AML-193 (cell line): ENCODE measurements at places on chromosomes 6 and 20.

GRCh38 chr20:58382096-58382495 is 6.9 kb upstream of the VAPB start:
- DNase-seq, result no peak

GRCh38 chr20:45313943-45314342 is 5.8 kb upstream of the MATN4 start:
- no peak for DNase-seq

GRCh38 chr6:71929047-71929446 is 42.7 kb downstream of the RIMS1 start:
- no peak for DNase-seq

DNA sequence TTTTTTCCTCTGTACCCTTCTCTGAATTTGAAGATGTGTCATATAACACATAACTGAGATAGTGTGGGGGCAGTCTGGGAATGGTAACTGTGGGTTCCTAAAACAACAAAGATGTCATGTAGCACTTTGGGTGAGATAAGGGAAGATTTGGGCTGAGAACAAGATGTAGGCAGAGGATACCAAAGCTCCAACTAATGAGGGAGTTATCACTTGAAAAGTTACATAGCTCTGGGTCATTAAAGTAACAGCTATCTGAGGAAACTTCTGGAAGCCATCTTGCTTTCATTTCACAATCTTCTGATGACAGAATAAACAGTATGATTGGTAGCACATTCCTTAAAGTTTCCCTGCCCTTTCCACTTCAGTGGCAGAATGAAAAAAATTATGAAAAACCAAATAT is 255.4 kb downstream of the TBX18 start:
- no peak for DNase-seq

DNA sequence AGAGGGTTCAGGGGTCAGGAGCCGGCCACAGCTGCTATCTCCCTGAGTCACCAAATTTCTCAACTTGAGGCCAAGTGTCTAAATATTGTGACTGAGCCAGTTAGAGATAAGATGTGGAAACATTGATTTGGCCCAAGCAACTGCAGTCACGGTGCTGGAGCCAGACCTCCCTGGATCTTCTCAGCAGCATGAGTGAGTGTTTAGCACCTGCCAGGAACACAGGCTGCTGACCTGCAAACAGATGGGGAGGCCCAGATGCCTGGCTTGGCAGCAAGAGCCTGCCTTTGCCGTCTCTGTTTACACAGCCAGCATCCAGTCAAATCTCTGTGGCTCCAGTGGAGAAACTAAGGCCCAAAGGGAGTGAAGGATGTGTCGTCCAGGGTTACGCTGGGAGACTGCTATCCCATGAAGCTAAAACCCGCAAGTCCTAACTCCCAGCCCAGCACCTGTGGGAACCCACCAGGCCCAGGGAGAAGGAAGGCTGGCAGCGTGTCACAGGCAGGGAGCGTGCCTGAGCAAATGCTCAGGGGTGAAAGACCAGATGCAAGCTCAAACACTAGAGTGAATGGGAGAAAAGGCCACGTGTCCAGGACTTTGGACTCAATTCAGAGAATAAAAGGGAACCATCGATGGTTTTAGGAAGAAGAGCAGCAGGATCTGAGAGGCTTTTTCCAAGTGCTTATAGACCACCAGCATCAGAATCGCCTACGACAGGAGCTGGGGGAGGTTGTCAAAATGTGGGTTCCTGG is 15.9 kb upstream of the PTGIS start:
- DNase-seq, result no peak

- DNase-seq, result no peak
Observed at GRCh38 chr6:128558021-128558420, 37.6 kb upstream of the PTPRK start.
